Peyer's patch (tissue), 4 donors: ENCODE measurements at places on chromosomes 1 and 21.
A peak's percentile ranks its signal among the peaks of the same experiment; 100 is the strongest.

GRCh38 chr1:70685300-70686286, 274.5 kb downstream of the CTH start:
- H3K36me3 ChIP-seq, result no peaks in the 10 kb centered on the region
- H3K4me3 ChIP-seq, result no peak overlapping the region
- no peaks in the 10 kb centered on the region for H3K4me1 ChIP-seq
- H3K27ac ChIP-seq, result no peak overlapping the region
- H3K27me3 ChIP-seq, result no peaks in the 10 kb centered on the region

DNA sequence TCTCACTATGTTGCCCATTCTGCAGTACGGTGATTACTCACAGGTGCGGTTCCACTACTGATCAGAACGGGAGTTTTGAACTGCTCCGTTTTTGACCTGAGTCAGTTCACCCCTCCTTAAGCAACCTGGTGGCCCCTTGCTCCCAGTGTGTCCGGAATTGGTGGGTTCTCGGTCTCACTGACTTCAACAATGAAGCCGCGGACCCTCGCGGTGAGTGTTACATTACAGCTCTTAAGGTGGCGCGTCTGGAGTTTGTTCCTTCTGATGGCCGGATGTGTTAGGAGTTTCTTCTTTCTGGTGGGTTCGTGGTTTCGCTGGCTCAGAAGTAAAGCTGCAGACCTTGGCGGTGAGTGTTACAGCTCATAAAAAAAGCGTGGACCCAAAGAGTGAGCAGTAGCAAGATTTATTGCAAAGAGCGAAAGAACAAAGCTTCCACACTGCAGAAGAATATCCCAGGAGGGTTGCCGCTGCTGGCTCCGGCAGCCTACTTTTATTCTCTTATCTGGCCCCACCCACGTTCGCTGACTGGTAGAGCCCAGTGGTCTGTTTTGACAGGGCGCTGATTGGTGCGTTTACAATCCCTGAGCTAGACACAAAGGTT, 17.6 kb upstream of the PARP1 start:
- H3K27me3 ChIP-seq, result no peaks in the 10 kb centered on the region
- DNase-seq, result peak; percentile 60
- no peaks in the 10 kb centered on the region for H3K4me1 ChIP-seq
- peak overlapping the region; percentile 3 for H3K4me3 ChIP-seq
- no peak overlapping the region for H3K27ac ChIP-seq
- no peaks in the 10 kb centered on the region for H3K36me3 ChIP-seq

DNA sequence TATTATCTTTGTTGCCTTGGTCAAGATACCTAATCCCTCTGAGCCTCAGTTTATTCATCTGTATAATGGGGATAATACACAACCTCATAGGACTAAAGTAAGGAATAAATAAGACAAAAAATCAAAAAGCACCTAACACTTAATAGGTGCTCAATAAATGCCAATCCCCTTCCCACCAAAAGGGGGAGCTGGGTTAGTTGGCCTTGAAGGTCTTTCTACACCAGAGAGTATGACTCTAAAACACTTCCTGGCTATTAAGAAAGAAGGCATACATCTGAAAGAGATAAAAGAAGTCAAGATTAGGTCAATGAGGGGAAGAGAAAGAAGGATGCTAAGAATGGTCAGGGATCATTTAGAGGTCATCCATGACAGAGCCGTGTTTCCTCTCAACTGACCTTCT, 11.1 kb downstream of the VSIG8 start:
- no peaks in the 10 kb centered on the region for H3K27me3 ChIP-seq
- H3K4me1 ChIP-seq, result no peaks in the 10 kb centered on the region
- no peak for DNase-seq
- no peak overlapping the region for H3K4me3 ChIP-seq

- no peak overlapping the region for H3K4me3 ChIP-seq
- DNase-seq, result no peak
- no peak overlapping the region for H3K27ac ChIP-seq
- no peaks in the 10 kb centered on the region for H3K27me3 ChIP-seq
Observed at GRCh38 chr1:55035904-55036303, 3.4 kb upstream of the PCSK9 start.

- no peaks in the 10 kb centered on the region for H3K36me3 ChIP-seq
- H3K27me3 ChIP-seq, result no peaks in the 10 kb centered on the region
- peak; percentile 61 for DNase-seq
- no peaks in the 10 kb centered on the region for H3K4me1 ChIP-seq
- peak overlapping the region; percentile 95 for H3K4me3 ChIP-seq
Observed at GRCh38 chr1:236281198-236281653, 532 bp downstream of the ERO1B start.

DNA sequence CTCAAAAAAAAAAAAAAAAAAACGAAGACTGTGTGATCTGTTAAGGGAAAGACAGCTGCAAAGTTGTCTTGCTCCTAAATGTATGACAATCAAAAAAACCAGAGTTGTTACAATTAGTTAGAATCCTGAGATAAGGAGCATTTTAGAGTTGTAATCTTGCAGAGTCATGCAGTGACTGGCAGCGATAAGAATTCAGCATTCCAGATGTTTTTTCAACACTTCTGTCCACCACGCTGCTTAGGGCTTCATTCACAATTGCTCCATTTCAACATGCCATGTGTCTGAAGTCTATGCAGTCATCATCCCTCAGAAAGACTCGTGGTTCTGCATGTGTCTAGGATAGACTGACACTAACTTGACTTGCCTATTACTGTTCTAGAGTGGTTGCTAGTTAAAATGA, 102.4 kb upstream of the BACE2 start:
- no peak overlapping the region for H3K27ac ChIP-seq
- no peaks in the 10 kb centered on the region for H3K4me1 ChIP-seq
- no peaks in the 10 kb centered on the region for H3K36me3 ChIP-seq

DNA sequence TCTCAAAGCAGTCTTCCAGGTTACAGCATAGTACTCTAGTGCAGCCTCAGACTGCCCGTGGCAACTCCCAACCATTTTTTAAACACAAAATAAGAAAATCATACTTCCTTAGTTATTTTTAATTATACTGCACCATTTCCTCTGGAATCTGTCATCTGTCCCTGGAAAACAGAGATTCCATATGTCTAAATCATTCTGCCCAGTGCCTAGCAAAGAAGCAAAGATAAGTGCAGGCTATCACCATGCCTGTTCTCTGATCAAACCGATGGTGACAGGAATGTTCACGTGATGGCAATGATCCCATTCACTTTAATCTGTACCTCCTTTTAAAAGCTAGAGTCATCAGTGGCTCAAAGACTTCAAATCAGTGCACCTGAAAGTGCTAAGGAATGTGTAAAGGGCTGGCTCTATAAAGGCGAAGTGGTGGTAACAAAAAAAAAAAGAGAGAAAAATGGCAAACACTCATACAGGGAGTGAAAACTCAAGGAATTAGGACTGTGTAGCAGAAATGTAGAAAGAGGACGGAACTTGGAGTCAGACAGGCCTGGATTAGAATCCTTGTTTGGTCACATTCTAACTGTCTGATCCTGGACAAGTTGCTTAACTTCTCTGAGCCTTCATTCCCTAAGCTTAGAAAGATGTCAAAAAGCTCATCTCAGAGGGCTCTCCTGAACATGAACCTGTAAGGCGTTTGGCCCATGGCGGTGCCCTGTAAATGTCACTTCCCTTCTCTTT, 9.9 kb upstream of the CCN1 start:
- H3K36me3 ChIP-seq, result no peaks in the 10 kb centered on the region
- H3K4me1 ChIP-seq, result no peaks in the 10 kb centered on the region
- H3K27ac ChIP-seq, result no peak overlapping the region

DNA sequence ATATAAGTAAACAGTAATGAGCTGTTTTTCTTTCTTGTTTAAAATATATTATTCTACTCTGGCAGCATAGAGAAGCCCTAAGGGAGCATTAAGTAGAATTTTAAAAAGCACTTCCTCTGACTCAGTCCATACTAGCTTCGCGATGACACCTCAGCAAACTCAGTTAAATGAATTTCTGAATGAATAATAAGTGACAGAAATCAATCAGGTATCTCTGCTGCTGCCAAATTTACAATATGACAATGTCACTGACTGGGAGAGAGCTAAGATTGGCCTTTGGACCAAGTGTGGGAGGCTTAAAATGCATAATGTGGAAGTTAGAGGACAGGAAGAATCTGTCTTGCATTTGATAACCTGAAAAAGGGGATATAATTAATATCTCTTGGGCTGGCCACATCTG, 296.1 kb downstream of the HHIPL2 start:
- no peak for DNase-seq
- H3K36me3 ChIP-seq, result no peaks in the 10 kb centered on the region
- H3K27me3 ChIP-seq, result no peaks in the 10 kb centered on the region
- H3K4me3 ChIP-seq, result no peak overlapping the region
- H3K4me1 ChIP-seq, result no peaks in the 10 kb centered on the region

GRCh38 chr1:111221276-111221632, 6.3 kb upstream of the CHI3L2 start:
- H3K4me3 ChIP-seq, result no peak overlapping the region
- H3K4me1 ChIP-seq, result peaks cover 26% of the 10 kb centered on the region
- H3K27ac ChIP-seq, result peak overlapping the region; percentile 81

DNA sequence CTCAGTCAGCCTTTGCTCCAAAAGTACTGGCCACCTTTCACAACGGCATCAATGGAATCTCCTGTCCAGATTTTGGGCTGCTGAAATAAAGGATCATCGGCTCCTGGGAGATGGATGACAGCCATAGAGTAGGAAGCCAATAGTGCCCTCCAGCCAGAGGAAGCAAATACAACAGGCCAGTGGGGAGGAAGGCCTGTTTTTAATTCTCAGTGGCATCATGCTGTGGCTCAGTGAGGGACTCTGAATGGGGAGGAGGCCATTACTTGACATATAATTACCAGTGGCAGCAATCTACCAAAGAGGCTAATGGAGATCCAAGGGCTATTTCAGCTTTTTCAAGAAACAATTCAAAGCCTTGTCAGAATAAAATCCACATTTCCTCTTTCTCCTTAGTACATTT, 26.7 kb downstream of the COLGALT2 start:
- H3K36me3 ChIP-seq, result no peaks in the 10 kb centered on the region
- no peak overlapping the region for H3K4me3 ChIP-seq
- H3K27me3 ChIP-seq, result no peaks in the 10 kb centered on the region
- no peak overlapping the region for H3K27ac ChIP-seq
- no peaks in the 10 kb centered on the region for H3K4me1 ChIP-seq
- no peak for DNase-seq

- H3K4me3 ChIP-seq, result no peak overlapping the region
- H3K36me3 ChIP-seq, result no peaks in the 10 kb centered on the region
- DNase-seq, result peak; percentile 18
- H3K27ac ChIP-seq, result no peak overlapping the region
- no peaks in the 10 kb centered on the region for H3K4me1 ChIP-seq
Observed at GRCh38 chr1:41547781-41548560, 63.5 kb upstream of the EDN2 start.

GRCh38 chr1:24294228-24294672, 24.9 kb upstream of the GRHL3 start:
- H3K36me3 ChIP-seq, result no peaks in the 10 kb centered on the region
- no peaks in the 10 kb centered on the region for H3K4me1 ChIP-seq
- H3K27me3 ChIP-seq, result no peaks in the 10 kb centered on the region

DNA sequence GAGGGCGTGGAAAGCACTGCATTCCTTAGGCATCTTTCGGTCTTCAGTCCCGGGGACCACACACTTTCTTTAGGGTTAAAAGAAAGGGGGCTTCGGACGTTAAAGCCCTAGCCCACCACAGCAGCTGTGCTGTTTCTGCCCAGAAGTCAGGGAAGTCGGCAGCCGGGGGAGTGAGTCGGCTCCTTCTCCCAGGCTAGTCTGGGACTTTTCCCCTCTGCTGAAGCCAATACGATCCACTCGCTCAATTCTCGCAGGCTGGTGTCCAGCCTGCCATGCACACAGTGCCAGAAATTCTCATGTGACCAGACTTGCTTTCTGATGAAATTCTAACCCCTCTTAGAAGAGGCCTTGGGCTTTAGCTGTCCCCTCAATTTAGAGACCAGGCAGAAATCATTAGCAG, 67.7 kb downstream of the BCAR3 start:
- H3K27me3 ChIP-seq, result no peaks in the 10 kb centered on the region
- peak overlapping the region; percentile 33 for H3K4me3 ChIP-seq
- no peaks in the 10 kb centered on the region for H3K4me1 ChIP-seq
- peak overlapping the region; percentile 69 for H3K27ac ChIP-seq
- no peaks in the 10 kb centered on the region for H3K36me3 ChIP-seq
